ENCODE measurements at places on chromosomes 3 and 15.

DNA sequence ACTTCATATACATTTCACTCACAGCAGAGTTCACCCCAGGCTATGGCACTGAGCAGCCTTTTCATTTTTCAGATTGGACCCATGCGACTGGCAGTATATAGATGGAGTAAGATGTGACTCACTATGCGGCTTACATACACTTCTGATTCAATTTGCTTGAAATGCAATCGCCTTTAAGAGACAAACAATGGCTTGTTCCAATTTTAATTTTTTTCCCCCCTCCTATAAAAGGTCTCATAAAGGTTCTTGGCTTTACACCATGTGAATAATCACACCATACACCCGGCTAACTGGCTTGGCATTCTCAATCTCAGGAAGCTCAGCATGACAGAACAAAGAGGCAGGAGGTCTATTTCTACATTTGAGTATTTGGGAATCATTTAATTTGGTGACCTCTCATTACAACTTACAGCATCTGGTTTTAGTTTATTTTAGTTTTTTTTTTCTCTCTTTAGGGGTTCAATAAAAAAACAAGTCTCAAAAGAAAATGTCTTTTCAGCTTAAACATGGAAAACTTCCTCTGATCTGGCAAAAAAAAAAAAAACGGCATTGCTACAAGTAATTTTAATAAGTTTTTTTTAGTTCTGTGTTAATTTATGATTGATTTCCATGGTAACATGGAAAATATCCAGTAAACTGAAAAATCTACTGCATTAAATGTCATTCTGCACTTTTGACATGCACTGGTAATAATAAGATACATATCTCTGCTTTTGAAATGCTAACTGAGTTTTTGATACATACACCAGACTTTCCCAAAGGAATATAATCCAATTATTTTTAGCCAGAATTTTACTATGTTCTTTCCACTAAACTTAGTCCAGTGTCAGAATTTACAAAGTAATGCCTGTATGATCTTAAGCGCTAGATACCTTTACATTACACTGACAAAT is 38.8 kb downstream of the GADL1 start:
- no peak overlapping the region for H3K4me3 ChIP-seq
- no peaks in the 10 kb centered on the region for H3K27me3 ChIP-seq
- no peak overlapping the region for H3K27ac ChIP-seq
- H3K36me3 ChIP-seq = no peaks in the 10 kb centered on the region

GRCh38 chr3:186783058-186783730 is at the start of gene EIF4A2:
Gene EIF4A2, plus strand, starts transcription at chr3:186783577. Its CDS starts 34 bp downstream, at chr3:186783611.
- H3K27ac ChIP-seq = peak within 1 kb of the TSS; percentile 90
- H3K36me3 ChIP-seq = peaks cover 22% of the 10 kb centered on the region
- H3K27me3 ChIP-seq = no peaks in the 10 kb centered on the region
- peak within 1 kb of the TSS; percentile 77 for H3K4me3 ChIP-seq

DNA sequence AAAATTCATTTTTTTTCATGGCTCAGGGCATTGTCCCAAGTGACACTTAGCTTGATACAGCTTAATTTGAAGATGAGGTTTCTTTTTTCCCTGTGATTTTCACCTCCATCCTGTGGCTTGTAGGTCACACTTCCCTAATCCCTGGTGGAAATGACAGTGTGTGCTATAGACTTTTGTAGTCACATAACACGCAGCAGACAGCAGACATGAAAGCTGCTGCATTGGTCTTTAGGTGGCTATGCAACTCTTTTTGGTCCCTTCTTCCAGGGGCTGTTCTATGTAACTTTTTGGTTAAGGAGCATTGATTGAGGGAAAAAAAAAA is 38.8 kb downstream of the TRAK1 start:
- H3K4me3 ChIP-seq = no peak overlapping the region
- H3K4me1 ChIP-seq = peaks cover 6% of the 10 kb centered on the region
- H3K27ac ChIP-seq = peak overlapping the region; percentile 23
- DNase-seq = no peak
- no peaks in the 10 kb centered on the region for H3K36me3 ChIP-seq
- no peaks in the 10 kb centered on the region for H3K27me3 ChIP-seq

DNA sequence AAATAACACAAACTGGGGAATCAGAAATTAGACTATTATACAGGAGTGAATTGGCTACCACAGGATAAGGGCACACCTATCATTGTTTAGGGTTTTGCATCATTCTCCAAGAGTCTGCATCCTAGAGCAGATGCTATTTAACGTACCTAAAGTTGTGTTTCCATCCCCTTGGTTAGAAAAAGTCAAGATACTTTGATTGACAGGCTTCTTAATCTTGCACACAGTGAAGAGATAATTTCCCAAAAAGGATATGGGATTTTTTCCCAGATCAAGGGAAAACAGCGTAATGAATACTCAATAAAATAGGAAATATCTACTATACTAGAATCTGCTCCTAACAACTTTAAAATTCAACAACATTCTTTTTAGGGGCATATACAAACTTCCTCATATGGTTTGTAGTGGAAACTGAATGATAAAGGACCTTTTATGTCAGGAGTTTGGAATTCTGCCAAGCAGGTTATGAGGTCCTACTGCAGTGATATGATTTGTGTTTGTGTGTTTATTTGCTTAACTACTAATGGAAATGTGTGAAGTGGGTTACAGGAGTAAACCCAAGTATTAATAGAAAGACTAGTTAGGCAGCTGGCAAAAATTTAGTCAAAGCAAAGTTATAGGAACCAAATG is 124.1 kb upstream of the MME start:
- no peaks in the 10 kb centered on the region for H3K27me3 ChIP-seq
- no peak for DNase-seq
- no peaks in the 10 kb centered on the region for H3K36me3 ChIP-seq
- H3K4me1 ChIP-seq = no peaks in the 10 kb centered on the region
- no peak overlapping the region for H3K27ac ChIP-seq

GRCh38 chr3:140323561-140323960 is 354.3 kb upstream of the TRIM42 start:
- no peak for DNase-seq
- no peaks in the 10 kb centered on the region for H3K36me3 ChIP-seq
- no peak overlapping the region for H3K4me3 ChIP-seq
- H3K27ac ChIP-seq = no peak overlapping the region
- H3K4me1 ChIP-seq = no peaks in the 10 kb centered on the region

DNA sequence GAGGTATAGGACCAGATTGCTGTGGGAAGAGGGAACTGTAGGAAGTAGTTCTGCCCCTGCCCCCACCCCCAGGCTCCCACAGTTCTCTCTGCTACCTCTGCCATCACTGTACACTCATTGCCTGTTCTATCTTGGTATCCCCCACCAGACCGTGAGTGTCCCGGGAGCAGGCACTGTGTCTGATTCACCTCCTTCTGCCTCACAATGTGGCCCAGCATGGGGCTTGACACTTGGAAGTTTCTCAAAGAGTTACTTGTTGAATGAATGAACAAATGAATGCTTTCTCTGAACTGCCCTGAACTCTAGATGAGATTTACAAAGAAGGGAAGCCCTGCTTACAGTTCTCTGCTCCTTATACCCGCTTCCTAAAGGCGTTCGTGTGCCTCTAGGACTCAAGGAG is 27.1 kb upstream of the PIK3CB start:
- H3K4me1 ChIP-seq = no peaks in the 10 kb centered on the region
- no peak overlapping the region for H3K4me3 ChIP-seq
- no peaks in the 10 kb centered on the region for H3K36me3 ChIP-seq
- peak overlapping the region; percentile 77 for H3K27ac ChIP-seq
- no peaks in the 10 kb centered on the region for H3K27me3 ChIP-seq
- no peak for DNase-seq
